ENCODE measurements at places on chromosomes 1 and 21. TPM values are rescaled to one million over a fixed set of nuclear protein-coding genes. Genes with fewer than 3 reads are reported as not detected.

Gene AJAP1
- 0.02 TPM for total RNA-seq

DNA sequence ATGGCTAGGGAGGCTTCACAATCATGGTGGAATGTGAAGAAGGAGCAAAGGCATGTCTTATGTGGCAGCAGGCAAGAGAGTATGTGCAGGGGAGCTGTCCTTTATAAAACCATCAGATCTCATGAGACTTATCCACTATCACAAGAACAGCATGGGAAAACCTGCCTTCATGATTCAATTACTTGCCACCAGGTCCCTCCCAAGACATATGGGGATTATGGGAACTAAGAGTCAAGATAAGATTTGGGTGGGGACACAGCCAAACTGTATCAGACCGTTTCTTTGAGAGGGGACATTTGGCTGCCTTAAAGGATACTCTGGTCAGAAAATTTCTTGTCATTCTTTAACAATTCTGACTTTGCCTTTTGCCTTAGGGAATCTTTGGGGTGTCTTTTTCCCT, 3.2 kb upstream of the XPR1 start:
- no peaks in the 10 kb centered on the region for H3K27me3 ChIP-seq
- H3K27ac ChIP-seq: no peak overlapping the region
- no peaks in the 10 kb centered on the region for H3K36me3 ChIP-seq
- peaks cover 15% of the 10 kb centered on the region for H3K4me1 ChIP-seq

Gene MATN1
- not detected for total RNA-seq

DNA sequence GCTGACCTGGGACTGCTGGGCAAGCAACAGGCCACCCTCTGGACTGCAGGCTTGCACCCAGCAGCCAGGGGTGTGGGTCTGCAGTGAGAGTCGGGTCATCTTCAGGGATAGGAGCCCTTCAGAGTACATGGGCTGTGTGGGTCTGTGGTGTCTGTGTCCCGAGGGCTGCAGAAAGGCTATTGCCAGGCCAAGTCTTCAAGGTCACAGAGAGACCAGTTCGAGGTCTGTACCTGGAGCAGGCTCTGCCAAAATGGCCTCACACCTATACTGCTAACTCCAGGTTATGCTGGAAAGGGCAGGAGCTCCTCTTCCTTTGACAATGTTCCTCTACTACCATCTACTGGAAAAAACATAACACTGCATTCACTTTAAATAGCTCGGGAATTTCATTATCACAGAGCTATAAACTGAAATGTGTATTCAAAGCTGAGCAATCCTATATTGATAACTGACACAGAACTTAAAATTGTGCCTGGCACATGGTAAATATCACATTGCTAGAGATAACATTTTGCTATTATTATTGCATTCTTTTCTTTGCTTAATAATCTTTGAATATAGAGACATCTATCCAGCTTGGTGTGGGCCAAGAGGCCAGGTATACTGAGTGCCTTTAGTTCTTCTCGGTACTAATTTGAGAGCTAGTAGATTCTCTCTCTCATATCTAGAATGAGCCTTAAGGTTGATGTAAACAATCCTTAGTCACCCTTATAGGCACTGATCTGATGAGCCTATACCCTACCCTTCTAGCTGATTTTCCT, 6.9 kb upstream of the DNAH14 start:
- no peaks in the 10 kb centered on the region for H3K36me3 ChIP-seq
- H3K27me3 ChIP-seq: no peaks in the 10 kb centered on the region
- H3K4me3 ChIP-seq: no peak overlapping the region
- DNase-seq: no peak
- H3K4me1 ChIP-seq: no peaks in the 10 kb centered on the region
